Activated CD4-positive, alpha-beta T cell treated with anti-CD3 and anti-CD28 coated beads, Interleukin-2, amount 10 ng/mL, durations not matched to agents 7 days and 5 days (primary cell): ENCODE measurements at places on chromosomes 1 and 21. TPM values are rescaled to one million over a fixed set of nuclear protein-coding genes. Genes with fewer than 3 reads are reported as not detected.

Gene TESK2
- 3.5 TPM for total RNA-seq

Gene OR2T35
- total RNA-seq = not detected

Gene LPAR3
- total RNA-seq = 1.5 TPM

Gene UROD
- total RNA-seq = 70.7 TPM

Gene RNF186
- total RNA-seq = not detected

Gene KRTAP19-3
- total RNA-seq = not detected

Gene TMEM125
- not detected for total RNA-seq

Gene OR6K3
- not detected for total RNA-seq

Gene HOOK1
- 7.7 TPM for total RNA-seq

Gene TNFRSF9
- total RNA-seq = 0.62 TPM

Gene HHIPL2
- 0.33 TPM for total RNA-seq

Gene ENAH
- not detected for total RNA-seq

Gene KAZN
- 0.21 TPM for total RNA-seq

Gene PLEKHN1
- 3.2 TPM for total RNA-seq

Gene KRTAP6-3
- not detected for total RNA-seq

Gene CPTP
- 25.2 TPM for total RNA-seq

Gene KCNQ4
- total RNA-seq = 0.52 TPM

Gene CFHR4
- not detected for total RNA-seq

Gene PERM1
- total RNA-seq = not detected

Gene ACBD6
- 39.9 TPM for total RNA-seq

Gene PKP1
- total RNA-seq = not detected

Gene DMBX1
- total RNA-seq = 0.10 TPM

Gene PRELP
- not detected for total RNA-seq

Gene AGMAT
- total RNA-seq = 17.6 TPM

Gene TMEM167B
- 29.1 TPM for total RNA-seq

Gene OTUD3
- total RNA-seq = 11.2 TPM

Gene SPRR1B
- not detected for total RNA-seq

Gene KIF21B
- total RNA-seq = 107 TPM

Gene LCE3D
- total RNA-seq = not detected

Gene ANXA9
- 0.10 TPM for total RNA-seq

Gene SYT6
- total RNA-seq = not detected

Gene TINAGL1
- total RNA-seq = not detected

Gene SLC45A1
- 0.44 TPM for total RNA-seq

Gene KCNAB2
- total RNA-seq = 294 TPM

Gene PODN
- not detected for total RNA-seq

Gene KANK4
- not detected for total RNA-seq

Gene PRDX6
- total RNA-seq = 110 TPM

Gene MAP3K21
- 0.87 TPM for total RNA-seq

Gene PTPRU
- total RNA-seq = 0.31 TPM

Gene DHDDS
- 49.1 TPM for total RNA-seq

Gene GABPB2
- 28.1 TPM for total RNA-seq

Gene GRHL3
- total RNA-seq = not detected

Gene GMEB1
- total RNA-seq = 27.2 TPM

Gene LIPI
- total RNA-seq = not detected

Gene HES2
- 0.21 TPM for total RNA-seq

Gene CLIC6
- total RNA-seq = not detected

Gene TSNAX
- total RNA-seq = 49.3 TPM

Gene HEYL
- total RNA-seq = not detected
